AG20443 (cell line): ENCODE measurements at places on chromosomes 3 and 15.

DNA sequence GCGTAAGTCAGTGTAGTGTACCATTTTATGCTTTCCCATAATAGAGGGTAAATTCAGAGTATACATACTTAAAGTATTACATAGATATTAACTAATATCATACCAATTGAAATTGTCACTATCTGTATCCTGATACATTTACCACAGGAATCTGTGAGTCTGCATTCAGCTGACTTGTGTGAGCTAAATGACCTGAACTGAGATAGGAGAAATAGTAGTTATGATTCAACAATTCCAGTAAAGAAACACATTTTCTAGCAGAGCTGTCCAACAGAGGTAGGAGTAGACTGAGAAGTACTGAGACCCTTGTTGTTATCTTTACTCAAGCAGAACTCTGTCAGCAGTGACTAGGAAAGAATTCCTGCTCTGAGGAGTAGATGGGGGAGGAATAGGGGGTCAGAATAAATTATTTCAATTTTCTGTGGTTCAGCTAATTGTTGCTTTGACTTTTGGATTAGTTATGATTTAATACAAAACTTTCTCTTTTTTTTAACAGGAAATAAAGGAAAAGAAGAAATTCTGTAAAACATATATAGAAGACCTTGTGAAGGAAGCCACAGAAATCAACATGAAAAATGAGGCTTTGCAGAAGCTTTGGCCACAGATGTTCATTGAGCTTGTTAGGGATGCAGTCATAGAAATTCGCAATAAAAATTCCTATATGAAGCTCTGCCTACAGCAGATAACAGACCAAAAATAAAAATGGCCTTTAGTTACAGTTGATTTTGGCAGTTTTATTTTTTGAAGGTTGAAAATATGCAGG is 66.2 kb upstream of the THSD4 start:
- DNase-seq: peak; percentile 69

DNA sequence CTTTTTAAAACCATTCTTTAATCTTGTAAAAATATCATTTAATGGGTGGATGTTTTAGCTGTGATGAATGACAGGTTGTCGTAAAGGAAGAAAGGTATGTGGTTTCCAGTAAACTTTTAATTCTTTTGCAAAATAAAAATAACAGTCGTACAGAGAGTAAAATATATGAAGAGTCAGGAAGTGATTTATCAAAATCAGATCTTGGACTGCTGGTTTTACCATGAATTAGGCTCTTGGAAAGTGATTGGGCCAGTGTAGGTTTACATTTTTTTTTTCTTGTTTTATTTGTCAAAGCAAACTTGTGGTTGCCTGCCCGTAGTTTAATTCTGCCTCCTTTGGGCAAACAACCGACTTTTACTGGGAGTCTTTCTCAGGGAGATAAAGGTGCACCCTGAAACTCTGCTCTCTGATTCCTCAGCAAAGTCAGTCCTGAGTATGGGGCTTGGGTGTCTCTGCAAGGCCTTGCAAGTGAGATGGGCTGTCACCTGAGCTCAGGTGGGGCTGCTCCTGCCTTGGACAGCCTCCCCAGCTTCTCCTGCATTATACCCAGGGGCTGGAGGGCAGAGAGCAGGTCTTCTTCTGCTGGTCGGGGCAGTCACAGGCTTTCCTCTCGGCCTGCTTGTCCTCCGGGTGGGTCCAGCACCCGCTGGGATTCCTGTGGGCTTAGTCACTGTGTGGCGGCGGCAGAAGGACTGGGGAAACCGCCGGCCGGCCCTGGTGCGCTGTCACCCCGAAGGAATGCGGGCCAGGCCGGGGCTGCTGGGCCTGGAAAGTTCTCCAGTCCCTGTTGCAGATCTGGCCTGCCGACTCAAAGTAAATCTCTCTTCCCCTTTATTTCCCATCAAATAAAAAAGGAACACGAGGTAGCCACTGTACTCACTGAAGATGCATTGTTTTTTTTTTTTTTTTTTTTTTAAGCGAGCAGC is 79.0 kb downstream of the IGF1R start:
- DNase-seq: peak; percentile 98

GRCh38 chr15:68819495-68820294 is 1.0 kb downstream of the ANP32A start:
- no peak for DNase-seq

DNA sequence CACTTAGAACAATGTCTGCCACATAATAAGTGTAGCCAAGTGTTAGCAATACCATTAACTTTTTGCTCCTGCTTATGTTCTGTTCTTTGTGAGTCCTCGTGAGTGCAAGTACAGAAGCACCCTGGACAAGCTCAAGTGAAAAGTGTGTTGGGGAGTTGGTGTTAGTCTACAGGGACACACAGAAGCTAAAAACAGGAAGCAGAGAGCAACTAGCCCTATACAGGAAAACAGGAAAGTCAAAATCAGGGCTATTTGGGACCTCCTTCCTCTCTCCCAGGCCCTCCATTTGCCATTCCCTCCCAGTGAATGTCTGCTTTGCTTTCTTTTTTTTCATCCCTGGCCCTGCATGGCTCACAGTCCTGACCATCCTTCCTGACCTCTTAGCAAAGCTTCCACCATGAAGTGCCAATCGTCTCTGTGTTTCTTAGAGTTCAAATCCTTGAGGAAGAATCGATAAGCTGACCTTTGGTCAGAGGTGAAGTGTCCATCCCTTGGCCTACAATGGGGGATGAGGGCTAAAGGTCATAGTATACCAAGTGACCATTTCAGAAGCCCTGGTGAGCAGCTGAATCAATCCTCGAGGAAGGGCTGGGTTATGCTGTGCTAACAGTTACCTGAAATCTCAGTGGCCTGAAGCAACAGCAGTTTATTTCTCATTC is 328.2 kb downstream of the SHQ1 start:
- no peak for DNase-seq

DNA sequence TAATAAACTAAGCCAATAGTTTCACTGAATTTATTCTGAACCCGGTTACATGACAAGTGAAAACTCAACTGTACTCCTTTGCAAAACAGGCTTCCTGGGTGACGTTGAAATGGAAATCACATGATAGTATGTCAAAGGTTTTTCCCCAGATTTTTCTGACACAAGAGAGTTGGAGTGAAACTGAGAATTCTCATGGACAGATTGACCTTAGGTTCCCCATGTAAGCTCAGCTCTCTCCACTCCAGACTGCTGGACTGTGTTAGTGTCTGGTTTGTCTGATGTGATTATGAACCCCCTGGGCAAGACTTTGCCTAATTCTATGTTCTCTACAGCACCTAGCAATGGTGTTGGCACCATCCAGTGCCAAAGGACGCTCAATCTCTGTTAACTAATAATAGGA is 219.7 kb upstream of the COL8A1 start:
- DNase-seq: no peak
